ENCODE measurements at places on chromosomes 3 and 15.

DNA sequence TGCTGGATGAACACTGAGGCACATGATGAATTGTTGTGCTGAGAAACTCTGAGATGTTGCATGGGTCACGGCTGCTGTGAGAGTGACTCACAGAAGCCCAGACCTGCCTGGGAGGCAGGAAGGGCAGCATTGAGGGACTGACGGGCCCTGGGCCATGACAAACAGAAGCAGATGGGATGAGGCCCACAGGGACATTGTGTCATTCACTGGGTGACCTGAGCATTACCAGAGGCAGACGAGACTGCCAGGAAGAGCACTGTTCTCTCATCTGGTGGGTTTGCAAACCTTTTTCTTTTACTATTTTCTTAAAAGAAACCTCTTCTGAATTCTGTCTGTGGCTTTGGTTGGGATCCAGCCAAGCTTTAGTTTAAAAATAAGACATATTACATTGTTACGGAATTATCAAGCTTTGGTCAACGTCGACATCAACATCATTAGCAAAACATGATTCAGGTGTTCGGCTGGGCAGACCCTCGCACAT lies 67.8 kb downstream of the BDH1 start:
- no peak for DNase-seq
- H3K27me3 ChIP-seq: peaks cover 5% of the 10 kb centered on the region
- no peaks in the 10 kb centered on the region for H3K36me3 ChIP-seq
- no peaks in the 10 kb centered on the region for H3K4me1 ChIP-seq
- H3K4me3 ChIP-seq: no peak overlapping the region

DNA sequence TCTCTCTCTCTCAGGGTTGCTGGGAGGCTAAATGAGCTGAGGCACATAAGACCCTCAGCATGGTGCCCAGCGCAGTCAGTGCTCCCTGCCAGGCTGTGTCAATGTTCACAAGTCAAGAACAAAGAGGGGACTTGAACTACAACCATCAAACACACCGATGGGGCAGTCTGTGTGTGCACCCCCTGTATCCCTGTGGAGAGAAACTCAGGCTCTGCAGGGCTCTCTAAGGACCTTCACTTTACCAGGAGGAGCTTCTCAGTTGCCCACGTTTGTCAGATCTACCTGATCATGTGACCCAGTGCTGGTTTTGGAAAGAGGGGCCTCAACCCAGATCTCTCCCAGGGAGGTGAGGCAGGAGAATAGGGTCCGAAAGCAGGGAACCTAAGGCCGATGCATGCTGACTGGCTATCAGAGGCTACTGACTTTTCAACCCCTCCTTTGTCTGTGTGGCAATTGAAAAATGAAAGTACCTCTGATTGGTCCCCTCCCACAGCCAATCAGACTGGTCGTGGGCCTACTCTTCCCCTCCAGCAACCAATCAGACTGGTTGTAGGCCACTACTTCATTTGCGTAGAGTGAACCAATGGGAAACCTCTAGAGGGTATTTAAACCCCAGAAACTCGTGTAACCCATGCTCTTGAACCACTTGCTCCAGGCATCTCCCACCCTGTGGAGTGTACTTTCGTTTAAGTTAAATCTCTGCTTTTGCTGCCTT lies 34.0 kb downstream of the RHCG start:
- no peak overlapping the region for H3K27ac ChIP-seq
- no peak overlapping the region for H3K4me3 ChIP-seq
- H3K27me3 ChIP-seq: peaks cover 6% of the 10 kb centered on the region
- no peak for DNase-seq

DNA sequence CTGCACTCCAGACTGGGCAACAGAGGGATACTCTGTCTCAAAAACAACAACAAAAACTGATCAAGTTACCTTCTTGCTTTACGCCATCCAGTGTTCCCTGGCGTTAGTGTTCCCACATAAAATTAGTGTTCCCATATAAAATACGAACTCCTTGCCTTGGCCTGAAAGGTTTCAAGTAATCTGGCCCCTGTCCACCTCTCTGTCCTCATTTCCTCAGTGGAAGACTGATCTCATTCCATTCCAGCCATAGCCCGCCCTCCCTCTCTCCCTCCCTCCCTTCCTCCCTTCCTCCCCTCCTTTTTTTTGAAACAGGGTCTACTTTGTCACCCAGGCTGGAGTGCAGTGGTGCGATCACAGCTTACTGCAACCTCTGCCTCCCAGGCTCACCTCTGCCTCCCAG lies 2.8 kb upstream of the CAND2 start:
- no peaks in the 10 kb centered on the region for H3K36me3 ChIP-seq
- H3K4me1 ChIP-seq: peaks cover 1% of the 10 kb centered on the region
- H3K27ac ChIP-seq: no peak overlapping the region
- H3K27me3 ChIP-seq: peaks cover 27% of the 10 kb centered on the region
- no peak overlapping the region for H3K4me3 ChIP-seq

GRCh38 chr3:178320456-178321351 lies 215.5 kb upstream of the KCNMB2 start:
- no peaks in the 10 kb centered on the region for H3K36me3 ChIP-seq
- no peak overlapping the region for H3K27ac ChIP-seq
- no peaks in the 10 kb centered on the region for H3K4me1 ChIP-seq
- no peak for DNase-seq
- no peaks in the 10 kb centered on the region for H3K27me3 ChIP-seq

DNA sequence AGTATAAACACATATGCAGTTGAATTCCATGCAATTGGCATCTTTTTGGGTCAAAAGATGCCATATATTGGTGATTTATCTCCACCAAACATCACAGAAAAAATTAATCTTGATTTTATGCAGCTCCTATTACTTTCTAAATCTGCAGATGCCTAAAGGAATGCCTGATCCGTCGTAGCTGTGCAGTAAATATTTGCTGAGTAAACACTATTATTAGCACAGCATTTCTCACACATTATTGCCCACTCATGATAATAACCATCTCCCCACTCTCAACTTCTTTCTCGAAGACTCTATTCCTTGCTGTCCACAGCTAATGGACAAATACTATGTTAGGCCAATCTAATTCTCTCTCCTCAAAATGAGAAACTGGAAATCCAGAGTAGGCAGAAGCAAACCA lies 625.2 kb downstream of the ZIC1 start:
- H3K36me3 ChIP-seq: no peaks in the 10 kb centered on the region
- DNase-seq: no peak
- no peaks in the 10 kb centered on the region for H3K4me1 ChIP-seq
- H3K4me3 ChIP-seq: no peak overlapping the region

- no peak overlapping the region for H3K27ac ChIP-seq
- no peak for DNase-seq
- peaks cover 31% of the 10 kb centered on the region for H3K27me3 ChIP-seq
- H3K4me3 ChIP-seq: no peak overlapping the region
Observed at GRCh38 chr15:83656943-83657528, 3.1 kb downstream of the ADAMTSL3 start.

GRCh38 chr15:85274315-85275050 lies 105.9 kb upstream of the AKAP13 start:
- no peak overlapping the region for H3K27ac ChIP-seq
- no peaks in the 10 kb centered on the region for H3K27me3 ChIP-seq
- no peaks in the 10 kb centered on the region for H3K36me3 ChIP-seq
- peaks cover 1% of the 10 kb centered on the region for H3K4me1 ChIP-seq
- no peak for DNase-seq

- no peaks in the 10 kb centered on the region for H3K36me3 ChIP-seq
- no peak for DNase-seq
- no peaks in the 10 kb centered on the region for H3K4me1 ChIP-seq
Observed at GRCh38 chr15:49521802-49522201, 98.8 kb downstream of the FGF7 start.

DNA sequence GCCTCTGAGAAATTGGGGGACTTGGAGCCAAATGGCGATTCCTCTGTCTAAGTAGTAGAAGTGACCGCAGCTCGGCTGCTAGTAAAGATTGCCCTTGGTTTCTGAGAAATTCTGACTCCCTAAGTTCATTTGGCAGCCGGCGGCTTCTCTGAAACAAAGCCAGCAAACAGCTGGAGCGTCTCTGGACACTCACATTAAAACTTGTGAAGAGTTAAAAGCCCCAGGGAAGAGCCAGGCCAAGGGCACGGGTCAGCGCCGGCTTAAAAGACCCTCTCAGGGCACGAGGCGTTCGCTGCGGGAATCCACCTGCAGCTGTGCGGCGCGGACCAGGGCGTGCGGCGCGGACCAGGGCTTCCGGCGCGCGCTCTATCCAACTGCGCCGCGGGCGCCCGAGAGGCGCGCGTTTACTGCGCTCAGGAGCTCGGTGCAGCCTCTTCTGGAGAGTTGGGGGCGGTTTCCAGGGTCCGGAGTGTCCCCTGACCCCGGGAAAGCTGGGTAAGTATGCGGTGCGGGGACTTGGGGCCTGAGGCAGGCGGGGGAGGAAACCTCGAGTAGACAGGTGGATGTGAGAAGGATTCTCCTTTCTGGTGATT lies at the start of gene COL6A5:
Gene COL6A5 (plus strand): TSS at position 186 of the 593 bp plus-strand sequence. CDS start 27,967 bp downstream, outside the sequence.
- no peak within 1 kb of the TSS for H3K27ac ChIP-seq
- no peaks in the 10 kb centered on the region for H3K4me1 ChIP-seq
- H3K36me3 ChIP-seq: no peaks in the 10 kb centered on the region
- H3K27me3 ChIP-seq: peaks cover 37% of the 10 kb centered on the region

DNA sequence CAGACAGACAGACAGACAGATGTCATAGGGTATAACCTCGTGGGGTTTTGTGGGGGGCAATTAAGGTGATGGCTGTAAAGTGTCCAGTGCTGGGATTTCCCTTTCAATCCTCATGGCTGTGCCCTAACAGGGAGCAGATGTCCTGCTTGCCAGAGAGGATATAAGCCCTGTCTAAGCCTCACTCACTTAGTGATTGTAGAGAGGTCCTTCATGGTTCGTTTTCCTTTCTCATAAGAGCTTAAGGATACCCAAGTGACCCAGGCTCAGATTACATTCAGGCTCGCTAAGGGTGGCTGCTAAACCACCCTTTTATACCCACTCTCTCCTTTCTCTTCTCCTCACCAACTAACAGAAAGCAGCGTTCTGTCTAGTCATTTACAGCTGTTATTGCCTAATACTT lies 19.2 kb downstream of the LYSMD2 start:
- no peak for DNase-seq
- peaks cover 2% of the 10 kb centered on the region for H3K4me1 ChIP-seq
- H3K27ac ChIP-seq: no peak overlapping the region
- peaks cover 2% of the 10 kb centered on the region for H3K27me3 ChIP-seq

- peak overlapping the region; percentile 6 for H3K27ac ChIP-seq
- H3K4me3 ChIP-seq: no peak overlapping the region
- peaks cover 1% of the 10 kb centered on the region for H3K36me3 ChIP-seq
- H3K4me1 ChIP-seq: peaks cover 26% of the 10 kb centered on the region
- no peaks in the 10 kb centered on the region for H3K27me3 ChIP-seq
Observed at GRCh38 chr15:31399544-31400171, 73.0 kb downstream of the KLF13 start.
